ENCODE measurements at places on chromosomes 3 and 15.

DNA sequence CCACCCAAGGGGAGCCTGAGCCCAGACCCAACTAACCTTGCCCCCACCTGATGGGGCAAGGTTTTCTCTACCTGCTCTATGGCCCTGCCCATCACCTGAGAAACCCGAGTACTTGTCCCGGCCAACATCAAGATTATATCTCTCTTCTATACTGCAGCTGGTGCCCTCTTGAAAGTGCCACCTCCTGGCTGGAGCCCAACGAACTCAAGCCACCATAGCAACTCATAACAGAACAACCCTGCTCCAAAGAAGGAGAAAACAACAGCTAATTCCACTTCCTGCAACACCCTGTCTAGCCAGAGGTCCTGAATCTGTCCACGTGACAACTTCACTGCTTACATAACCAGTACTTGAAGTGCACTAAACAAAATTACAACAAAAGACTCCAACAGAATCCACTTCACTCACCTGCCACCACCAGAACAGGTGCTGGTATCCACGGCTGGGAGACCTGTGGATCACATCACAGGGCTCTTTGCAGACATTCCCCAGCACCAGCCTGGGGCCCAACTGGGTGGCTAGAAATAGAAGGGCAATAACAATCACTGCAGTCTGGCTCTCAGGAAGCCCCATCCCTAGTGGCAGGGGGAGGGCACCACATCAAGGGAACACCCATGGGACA lies 49.2 kb downstream of the PIERCE2 start:
- no peak for DNase-seq

GRCh38 chr3:158264894-158265293 lies 155.0 kb downstream of the RSRC1 start:
- DNase-seq, result no peak

- DNase-seq, result no peak
Measured at GRCh38 chr3:72724070-72724469, 124.2 kb downstream of the SHQ1 start.

DNA sequence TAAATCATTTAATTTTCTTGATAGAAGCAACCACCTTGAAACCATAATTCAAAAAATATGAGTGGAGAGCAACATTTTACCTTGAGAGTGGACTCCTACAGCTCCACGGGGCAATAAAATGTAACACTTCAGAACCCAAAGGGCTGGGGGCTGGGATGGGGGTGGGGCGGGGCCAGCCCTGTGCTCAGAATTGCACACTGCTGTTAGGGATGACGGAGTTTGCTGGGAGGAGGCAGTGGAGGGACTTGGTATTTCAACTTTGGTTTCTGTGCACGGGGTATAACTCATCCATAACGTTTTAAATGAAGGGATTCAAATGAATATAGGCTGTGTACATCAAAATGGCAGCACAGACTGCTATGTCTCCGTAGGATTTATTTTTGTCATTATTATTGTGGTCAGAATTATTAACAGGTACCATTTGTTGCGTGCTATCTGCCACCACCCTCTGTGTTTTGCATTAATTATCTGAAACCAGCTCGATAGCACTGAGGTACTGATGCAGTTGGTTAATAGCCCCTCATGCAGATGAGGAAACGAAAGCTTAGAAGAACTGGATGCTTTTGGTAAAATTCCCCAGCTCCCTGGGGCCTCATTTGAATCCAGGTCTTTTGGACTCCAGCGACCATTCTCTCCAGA lies 29.4 kb upstream of the WNT5A start:
- DNase-seq, result no peak

DNA sequence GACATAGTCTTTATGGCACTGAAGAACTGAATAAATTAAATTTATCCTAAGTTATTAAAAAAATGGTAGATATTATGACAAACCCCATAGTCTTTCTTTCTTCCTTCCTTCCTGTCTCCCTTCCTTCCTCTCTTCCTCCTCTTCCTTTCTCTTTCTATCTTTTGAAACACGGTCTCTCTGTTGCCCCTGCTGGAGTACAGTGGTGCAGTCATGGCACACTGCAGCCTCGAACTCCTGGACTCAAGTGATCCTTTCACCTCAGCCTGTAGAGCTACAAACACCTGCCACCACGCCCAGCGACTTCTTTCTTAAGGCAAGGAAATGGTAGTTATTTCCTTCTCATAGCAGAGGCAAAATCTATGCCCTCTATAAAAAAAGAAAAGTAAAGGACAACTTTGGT lies 354.6 kb downstream of the GAP43 start:
- no peak for DNase-seq

Measured in NCI-H1092 (cell line).